ENCODE measurements at places on chromosomes 5 and 9.

DNA sequence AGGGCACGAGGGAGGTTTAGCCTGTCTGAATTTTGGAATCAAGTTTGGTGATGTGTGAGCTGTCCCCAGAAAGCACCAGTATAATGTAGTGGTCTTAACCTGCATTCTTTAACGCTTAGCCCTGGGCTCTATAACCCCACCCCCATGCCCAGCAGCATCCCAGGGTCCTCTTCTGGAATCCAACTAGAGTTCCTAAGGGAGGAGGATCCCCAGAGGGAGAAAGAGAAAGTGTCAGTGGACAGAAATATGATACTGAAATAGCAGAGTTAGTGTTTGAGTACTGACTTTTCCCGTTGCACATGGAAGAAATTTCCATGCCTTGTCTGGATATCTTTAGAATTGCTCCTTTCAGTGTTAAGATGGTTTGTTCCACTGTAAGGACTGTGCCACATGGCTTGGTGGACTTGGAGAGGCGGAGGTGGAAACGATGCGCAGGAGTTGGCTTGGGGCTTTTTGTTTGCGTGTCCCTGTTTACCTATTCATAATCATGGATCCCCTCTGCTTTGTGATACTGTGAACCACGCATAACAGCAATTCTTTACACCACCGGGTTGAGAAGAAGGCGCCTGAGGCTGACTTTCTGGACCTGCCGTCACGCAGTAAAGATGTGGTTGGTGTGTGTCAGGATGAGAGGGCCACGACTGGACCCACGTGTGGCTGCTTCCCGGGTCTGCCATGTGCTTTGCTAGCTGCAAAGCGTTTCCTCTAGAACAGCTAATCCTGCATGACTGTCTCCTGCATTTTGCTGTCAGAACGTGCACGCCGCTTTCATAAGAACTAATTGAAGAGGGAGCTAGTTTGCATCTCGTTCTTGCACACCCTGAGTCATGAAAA, 142.3 kb downstream of the SMARCA2 start:
- DNase-seq, result peak; percentile 11

- no peak for DNase-seq
Observed at GRCh38 chr9:129103595-129103965, 7.0 kb downstream of the CRAT start.

DNA sequence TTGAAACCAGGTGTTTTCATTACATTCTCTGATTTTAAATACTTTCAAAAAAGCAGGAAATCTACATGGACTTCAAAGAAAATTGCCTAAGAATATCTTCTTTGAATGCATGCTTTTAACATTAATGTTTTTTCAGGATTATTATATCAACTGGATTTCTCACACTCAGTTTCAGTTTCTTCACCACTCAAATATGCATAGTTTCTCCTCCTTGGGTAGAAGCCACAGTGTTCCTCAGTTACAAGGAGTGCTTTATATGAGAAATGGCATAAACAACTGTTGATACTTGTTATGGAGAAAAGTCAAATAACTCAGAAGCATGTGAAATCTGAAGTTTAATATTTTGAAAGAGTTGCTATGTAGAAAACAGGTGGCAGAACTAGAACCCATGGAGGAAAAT, 196.9 kb downstream of the DMRTA1 start:
- DNase-seq, result no peak

GRCh38 chr5:180290568-180291233, 1.2 kb downstream of the MAPK9 start:
- no peak for DNase-seq

DNA sequence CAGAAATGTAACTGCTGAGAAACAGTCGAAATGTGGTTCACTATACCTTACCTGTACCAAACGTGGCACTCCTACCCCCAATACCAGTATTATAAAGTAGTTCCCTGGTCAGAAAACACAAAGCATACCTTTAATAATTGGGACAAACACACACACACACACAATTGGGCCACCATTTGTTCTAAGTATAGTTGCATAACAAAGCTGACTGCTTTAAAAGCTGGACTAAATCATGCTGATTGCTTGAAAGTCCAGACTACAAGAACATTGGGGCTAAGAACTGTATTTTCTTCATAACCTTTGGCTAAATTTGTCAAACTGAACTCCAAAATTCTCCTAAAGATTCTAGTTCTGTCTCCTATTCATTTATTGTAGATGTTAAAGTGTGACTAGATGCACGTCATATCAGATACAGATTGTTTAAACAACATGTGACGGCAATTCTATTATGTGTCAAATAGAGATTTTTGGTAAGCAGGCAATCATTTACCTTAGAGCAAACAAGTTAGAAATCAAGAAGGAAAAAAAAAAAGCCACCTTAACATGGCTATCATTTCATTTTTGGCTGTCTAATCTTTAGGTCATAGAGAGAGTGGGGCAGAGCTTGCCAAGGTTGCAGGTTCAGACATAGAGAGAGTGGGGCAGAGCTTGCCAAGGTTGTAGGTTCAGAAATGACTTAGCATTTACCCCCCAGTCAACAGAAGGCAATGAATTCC, 265.1 kb downstream of the ARL15 start:
- DNase-seq, result no peak

DNA sequence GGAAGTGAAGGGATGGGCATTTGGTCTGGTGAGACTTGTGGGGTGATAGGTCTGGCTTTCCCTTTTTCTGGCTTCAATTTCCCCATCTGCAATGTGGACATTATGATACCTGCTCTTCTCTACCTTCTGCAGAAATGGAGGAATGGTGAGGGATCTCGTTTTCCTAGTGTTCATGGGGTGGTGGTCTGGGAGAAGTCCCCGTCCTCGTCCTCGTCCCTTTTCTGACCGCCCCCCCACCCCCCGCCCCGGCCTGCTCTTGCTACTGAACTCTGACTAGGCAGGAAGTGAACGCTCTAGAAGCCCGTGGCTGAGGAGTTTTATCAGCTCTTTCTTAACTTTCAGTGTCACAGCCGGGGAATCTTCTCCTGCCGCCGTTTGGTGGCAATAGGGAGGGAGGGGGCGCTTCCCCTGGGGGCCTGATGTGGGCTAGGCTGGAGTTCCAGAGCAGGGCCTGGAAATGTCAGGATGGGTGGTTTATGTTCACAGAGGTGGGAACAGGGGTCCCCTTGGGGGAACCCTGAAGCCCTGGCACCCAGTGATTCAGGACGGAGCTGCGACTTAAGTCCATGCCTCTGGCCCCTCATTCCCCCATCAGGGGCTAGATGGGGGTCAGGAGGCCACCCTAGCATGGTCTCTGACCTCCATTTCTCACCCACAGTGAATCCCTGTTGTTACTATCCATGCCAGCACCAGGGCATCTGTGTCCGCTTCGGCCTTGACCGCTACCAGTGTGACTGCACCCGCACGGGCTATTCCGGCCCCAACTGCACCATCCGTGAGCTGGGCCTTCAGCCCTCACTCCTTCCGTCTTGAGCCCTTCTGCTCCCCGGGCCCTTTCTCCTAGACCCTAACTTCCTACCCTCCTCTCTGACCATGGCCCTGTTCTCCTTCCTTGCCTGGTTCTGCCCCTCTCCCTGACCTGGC, 6.7 kb downstream of the PTGS1 start:
- no peak for DNase-seq

Measured in activated naive CD8-positive, alpha-beta T cell treated with anti-CD3 and anti-CD28 coated beads, Interleukin-2, amount 50 U/mL, for 16 hours (primary cell).